Renal cortical epithelial cell (primary cell): ENCODE measurements at places on chromosomes 16 and 17. TPM values are rescaled to one million over a fixed set of nuclear protein-coding genes. Genes with fewer than 3 reads are reported as not detected.

Gene FGF11
- 3.3 and 10.7 TPM in 2 replicates for total RNA-seq

DNA sequence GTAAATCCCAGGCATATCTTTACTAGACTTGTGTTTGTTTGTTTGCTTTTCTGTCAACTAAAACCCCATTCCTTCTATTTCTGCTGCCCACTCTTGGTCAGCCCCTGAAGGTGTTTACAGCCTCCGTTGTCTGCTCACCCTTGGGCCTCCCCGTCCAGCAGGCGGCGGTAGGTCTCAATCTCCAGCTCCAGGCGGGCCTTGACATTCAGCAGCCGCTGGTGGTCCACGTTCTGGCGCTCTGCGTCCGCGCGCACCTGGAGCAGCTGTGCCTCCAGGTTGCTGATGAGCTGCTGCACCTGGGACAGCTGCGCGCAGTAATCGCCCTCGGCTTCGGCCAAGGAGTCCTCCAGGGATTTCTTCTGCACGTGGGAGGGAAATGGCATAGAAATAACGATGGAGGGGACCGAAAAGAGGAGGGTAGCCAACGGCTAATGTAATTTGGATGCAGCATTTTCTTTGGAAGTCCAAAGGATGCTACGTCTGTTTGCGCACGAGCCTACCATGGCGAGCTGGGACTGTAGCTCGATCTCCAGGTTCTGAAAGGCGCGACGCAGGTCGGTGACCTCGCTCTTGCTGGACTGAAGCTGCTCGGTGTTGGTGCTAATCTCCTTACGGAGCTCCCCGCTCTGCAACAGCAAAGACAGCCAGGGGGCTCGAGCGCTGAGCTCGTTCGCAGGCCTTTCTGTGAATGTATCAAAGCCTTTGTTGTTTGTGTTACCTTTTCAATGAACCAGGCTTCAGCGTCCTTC lies 3.9 kb downstream of the KRT12 start:
- no peak for DNase-seq

Gene MARVELD3
- total RNA-seq, result 0.89 and 4.5 TPM in 2 replicates

Gene TMC5
- 0.05 and 0.17 TPM in 2 replicates for total RNA-seq

GRCh38 chr17:51647826-51648225 lies 387.5 kb downstream of the UTP18 start:
- no peak for DNase-seq

Gene KRTAP3-2
- total RNA-seq, result not detected in 2 replicates

Gene TAT
- total RNA-seq, result not detected in 2 replicates

GRCh38 chr17:78305801-78306200 lies 54.1 kb downstream of the SOCS3 start:
- no peak for DNase-seq

Gene KRTAP4-3
- total RNA-seq, result not detected in 2 replicates

Gene HSD17B2
- total RNA-seq, result 0.70 and 1.2 TPM in 2 replicates

Gene WDR81
- 29.2 and 42.6 TPM in 2 replicates for total RNA-seq

- DNase-seq, result no peak
These were observed 1091.0 kb downstream of the CDH8 start for GRCh38 chr16:60945225-60945624.

GRCh38 chr16:80440667-80441066 lies 100.1 kb upstream of the DYNLRB2 start:
- DNase-seq, result no peak

GRCh38 chr17:50836826-50837225 lies 1.4 kb downstream of the WFIKKN2 start:
- no peak for DNase-seq

- no peak for DNase-seq
These were observed 11.6 kb downstream of the CBFA2T3 start for GRCh38 chr16:88965411-88965810.

GRCh38 chr17:27496971-27497370 lies 40.7 kb downstream of the KSR1 start:
- DNase-seq, result no peak

GRCh38 chr17:78249818-78250806 lies 18.7 kb downstream of the TMEM235 start:
- no peak for DNase-seq

DNA sequence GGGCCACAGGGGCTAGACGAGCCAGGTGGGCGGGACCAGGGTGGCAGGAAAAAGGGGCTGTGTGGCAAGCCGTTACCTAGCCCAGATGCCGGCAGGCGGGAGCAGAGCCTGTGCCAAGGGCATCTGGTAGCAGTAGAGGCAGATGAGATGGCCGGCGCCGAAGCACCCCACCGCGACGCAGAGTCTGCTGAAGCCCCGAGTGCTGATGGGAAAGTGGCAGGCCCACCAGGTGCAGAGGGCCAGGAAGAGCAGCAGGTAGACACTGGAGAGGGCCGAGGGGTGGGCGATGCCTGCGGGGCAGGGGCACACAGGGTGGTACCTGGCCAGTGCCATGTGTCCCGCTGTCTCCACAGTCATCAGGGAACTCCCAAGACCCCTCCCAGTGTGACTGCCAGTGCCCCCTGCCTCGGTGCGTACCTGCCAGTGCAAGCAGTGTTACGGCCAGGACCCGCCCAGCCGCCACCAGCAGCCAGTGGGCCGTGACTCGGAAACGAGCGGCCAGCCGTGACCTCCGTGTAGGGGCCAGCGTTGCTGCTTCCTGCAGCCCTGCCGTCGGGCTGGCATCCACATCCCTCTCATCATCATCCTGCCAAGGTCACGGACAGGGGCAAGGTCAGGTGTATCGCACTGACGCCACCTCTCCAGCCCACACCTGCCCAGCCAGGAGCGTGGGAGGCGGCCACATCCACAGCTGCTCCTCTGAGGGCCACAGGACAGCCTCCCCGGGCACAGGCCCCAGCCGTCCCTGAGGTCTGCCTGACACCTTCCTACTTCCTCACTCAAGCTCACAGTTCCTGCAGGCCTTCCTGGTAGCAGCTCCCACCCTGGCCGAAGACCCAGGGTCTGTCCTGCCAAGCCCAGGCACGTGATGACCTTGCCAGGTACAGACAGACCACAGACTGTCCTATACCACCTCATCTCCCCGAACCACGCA lies 32.1 kb downstream of the CTU2 start:
- no peak for DNase-seq

DNA sequence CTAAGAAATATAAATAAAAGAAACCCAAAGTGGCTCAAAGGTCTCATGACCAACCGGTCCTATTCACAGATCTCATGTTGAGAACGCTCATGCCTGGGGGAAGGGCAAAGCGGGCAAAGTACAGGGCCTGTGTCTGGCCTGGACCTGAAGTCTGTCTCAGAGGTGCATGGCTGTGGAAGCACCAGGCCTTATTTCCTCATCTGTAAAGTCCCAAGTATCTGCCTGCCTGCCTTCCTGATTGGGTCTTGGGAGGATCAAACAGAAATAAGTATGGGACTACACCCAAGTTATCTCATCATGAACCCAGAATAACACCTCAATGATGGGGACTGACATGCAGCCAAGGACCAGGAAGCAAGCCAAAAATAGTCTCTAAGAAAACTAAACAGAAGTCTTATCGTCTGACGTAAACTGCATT lies 14.2 kb downstream of the AXIN2 start:
- no peak for DNase-seq

Gene ITGB3
- 506 and 529 TPM in 2 replicates for total RNA-seq

GRCh38 chr17:11369575-11369974 lies 128.6 kb downstream of the SHISA6 start:
- no peak for DNase-seq

DNA sequence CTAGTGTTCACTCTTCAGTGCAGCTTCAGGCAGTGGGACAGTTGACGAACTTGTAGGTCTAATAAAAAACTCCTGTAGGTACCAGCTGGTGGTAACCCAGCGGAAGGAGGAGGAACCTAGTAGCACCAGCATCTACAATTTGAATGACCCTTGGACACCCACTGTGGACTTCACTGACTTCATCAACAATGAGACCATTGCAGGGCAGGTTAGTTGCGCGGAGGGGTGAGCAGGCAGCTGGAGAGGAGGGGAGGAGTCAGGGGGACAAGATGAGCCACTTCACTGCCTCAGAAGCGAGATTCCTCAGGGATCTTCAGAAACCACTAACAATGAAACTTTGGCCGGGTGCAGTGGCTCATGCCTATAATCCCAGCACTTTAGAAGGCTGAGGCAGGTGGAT lies 22.3 kb downstream of the AOC3 start:
- peak; percentile 48 for DNase-seq

Gene ARL16
- total RNA-seq, result 21.7 and 44.1 TPM in 2 replicates

DNA sequence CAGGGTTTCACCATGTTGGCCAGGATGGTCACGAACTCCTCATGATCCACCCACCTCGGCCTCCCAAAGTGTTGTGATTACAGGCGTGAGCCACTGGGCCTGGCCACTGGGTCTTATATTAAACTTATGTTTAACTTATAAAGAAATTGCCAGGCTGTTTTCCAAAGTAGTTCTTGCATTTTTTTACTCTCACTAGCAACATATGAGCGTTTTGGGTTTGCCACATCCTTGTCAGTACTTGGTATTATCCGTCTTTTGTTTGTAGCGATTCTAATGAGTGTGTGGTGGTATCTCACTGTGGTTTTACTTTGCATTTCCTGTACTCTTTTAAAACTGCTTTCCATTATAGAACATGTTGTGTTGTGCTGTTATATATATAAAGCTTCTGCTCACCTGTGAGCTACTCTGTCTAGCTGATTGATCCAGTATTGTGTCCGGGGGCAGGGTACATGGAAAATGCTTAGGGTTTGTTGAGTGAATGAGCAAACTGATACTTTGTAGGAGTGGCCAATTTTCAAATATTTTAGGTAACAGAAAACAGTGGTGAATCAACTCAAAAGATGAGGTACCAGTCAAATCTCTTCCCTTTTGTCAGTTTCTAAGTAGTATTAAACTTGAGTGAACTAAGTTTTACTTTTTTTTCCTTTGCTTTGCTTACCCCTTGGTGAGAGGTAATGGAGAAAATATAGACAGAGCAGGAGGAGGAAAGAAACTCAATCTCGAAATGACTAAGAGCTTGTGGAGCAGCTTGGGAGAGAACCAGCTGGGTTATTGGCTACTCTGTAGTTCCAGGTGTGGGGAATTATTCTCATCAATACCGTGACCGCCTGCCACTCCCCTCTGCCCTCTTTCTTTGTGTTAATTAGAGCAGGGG lies 75.8 kb downstream of the PITPNC1 start:
- no peak for DNase-seq

DNA sequence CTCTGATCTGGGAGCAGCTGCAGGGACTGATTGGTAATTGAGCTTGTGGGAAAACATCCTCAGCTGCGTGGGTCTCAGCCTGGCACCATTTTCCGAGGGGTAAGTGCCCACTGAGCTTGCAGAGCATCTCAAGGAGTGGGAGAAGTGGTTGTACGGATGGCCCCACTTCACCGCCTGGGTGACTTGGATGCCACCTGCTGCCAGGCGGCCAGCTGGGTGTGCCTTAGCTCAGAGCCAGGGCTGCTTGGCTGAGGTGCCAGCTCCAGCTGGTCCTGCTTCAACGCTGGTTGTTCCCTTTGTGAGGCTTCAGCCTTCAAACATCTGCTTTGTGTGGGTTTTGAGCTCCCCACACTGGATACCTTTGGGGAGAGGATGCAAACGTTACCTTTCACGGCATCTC lies 482.7 kb upstream of the EEF2KMT start:
- no peak for DNase-seq

Gene TNFRSF17
- not detected in 2 replicates for total RNA-seq

DNA sequence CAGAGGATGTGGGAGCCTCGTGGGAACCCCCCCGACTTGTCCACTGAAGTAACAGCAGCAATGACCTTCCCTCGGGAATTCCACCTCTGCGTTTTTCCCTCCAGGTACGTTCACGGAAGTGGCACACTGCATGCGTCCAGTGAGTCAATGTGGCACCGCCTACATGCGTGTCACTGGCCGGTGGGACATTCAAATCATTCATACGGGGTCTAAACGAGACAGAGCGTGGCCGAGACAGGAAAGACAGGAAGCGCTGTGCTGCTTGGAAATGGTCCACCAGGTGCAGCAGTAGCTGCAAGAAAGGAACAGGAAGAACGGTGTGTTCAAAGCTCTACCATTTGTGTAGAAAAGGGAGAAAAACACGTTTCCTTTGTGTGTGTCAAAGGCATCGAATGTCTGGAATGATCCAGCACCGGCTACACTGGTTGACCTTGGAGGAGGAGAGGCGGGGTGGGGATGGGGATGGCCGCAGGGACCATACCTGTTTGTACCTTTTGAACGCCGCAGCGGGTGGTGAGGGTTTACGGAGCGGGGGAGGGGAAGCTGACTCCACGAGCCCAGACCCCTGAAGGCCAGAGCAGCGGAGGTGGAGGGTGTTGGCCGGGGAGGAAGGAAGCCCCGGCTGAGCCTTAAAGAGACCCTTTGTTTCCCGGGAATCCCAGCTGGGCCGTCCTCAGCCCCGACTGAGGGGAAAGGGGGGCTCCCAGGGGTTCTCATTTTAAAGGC lies 1.7 kb upstream of the PGAP6 start:
- peak; percentile 62 for DNase-seq

DNA sequence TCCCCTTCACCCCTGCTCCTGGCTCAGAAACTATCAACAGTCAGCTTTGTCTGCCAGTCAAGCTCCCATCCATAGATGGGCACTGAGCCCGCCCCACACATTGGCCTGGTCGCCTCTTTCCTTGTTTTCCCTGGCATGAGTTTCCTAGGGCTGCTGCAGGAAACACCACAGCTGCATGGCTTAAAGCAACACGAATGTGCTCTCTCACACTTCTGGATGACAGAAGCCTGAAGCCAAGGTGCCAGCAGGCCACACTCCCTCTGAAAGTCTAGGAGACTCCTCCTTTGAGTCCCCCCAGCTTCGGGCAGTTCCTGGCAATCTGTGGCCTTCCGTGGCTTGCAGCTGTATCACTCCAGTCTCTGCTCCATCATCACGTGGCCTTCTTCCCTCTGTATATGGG lies 69.9 kb downstream of the TBC1D16 start:
- no peak for DNase-seq

Gene TNFSF13
- 22.1 and 31.9 TPM in 2 replicates for total RNA-seq

GRCh38 chr17:81381632-81382577 lies 13.4 kb upstream of the BAHCC1 start:
- DNase-seq, result no peak

Gene RAB11FIP3
- total RNA-seq, result 20.5 and 72.5 TPM in 2 replicates

GRCh38 chr17:19348806-19349205 lies 13.7 kb downstream of the B9D1 start:
- no peak for DNase-seq

DNA sequence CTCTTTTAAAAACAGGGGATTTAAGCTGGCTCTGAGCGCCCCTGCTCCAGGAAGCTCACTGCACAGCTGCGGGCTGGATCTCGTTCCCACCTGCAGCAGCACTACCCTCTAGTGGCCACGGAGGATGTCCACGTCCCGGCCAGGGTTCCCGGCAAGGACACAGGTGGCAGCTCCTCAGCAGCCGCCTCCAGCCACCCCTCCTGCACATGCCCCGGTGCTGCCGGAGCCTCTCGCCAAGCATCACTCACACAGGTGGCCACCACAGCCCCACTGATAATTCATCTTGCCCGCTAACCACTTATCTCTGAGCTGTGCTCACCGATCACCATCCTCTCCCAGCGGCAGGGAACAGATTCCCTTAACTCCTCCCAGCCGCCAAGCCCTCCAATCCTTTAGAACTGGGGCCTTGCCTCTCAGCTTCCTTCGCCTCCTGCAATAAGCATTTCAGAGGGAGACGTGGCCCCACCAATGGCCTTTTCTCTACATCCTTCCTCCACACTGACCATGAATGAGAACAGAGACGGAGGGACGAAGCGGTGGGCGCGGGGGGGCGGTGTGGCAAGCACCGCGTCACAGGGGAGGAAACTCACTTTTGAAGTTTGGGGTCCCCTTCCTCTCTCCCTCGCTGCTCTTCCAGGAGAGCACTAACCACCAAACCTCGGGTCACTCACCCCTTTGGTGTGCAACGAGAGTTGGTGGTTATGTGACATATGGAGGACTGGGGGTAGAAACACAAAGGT lies 222.1 kb downstream of the RBFOX3 start:
- peak; percentile 2 for DNase-seq
